ENCODE measurements at places on chromosomes 5 and 9.

GRCh38 chr9:116491659-116492058 is 195.4 kb upstream of the TRIM32 start:
- no peak for DNase-seq

- DNase-seq: no peak
Measured at GRCh38 chr9:13113751-13114150, 165.7 kb downstream of the MPDZ start.

GRCh38 chr5:160479220-160479619 is 57.6 kb downstream of the PTTG1 start:
- DNase-seq: no peak

- no peak for DNase-seq
Measured at GRCh38 chr5:139384591-139385051, 1.5 kb upstream of the SLC23A1 start.

- DNase-seq: no peak
Measured at GRCh38 chr5:150180241-150181026, 9.4 kb upstream of the SLC6A7 start.

- DNase-seq: peak; percentile 29
Measured at GRCh38 chr5:132224716-132225115, 2.9 kb downstream of the P4HA2 start.

All from NCI-H510A treated with DMSO at 0.1 percent for 48 hours (cell line).